ENCODE measurements at places on chromosomes 1 and 21.

DNA sequence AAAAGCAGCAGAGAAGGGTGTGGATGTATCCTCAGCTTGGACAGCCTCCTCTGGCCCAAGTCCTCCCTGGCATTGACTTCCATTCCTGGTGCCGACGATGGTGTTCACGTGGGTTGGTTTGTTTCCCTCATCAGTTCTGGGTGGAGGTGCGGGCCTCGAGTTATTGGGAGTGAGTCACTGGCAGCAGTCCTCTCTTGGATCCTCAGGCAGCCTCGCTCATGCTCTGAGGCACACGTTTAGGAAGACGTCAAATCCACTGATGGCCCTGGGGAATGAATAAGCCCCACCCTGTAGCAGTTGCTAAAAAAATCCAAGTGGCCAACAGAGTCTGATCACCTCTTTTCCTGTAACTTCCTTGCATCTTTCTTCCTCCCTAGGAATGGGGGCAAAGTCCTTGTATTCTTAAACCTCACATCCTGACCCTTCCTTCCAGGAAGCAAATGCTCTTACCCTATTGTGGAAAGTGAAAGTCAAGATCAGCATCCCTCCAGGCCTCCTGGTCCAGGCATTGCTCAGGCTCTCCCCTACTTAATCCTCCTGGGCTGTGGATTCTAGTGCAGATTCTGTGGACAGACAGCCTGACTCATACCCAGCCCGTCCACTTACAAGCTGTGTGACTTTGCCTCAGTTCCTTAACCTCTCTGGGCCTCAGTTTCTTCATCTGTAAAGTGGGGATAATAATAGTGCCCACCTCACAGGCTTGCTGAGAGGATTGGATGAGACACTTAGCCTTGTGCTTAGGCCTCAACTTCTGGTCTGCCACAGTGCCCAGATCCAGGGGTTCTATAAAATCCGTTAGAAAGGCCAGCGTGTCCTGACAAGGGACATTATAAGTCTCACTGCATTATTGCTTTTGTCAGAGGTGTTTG is 111.1 kb downstream of the TLR5 start:
- no peak for DNase-seq

DNA sequence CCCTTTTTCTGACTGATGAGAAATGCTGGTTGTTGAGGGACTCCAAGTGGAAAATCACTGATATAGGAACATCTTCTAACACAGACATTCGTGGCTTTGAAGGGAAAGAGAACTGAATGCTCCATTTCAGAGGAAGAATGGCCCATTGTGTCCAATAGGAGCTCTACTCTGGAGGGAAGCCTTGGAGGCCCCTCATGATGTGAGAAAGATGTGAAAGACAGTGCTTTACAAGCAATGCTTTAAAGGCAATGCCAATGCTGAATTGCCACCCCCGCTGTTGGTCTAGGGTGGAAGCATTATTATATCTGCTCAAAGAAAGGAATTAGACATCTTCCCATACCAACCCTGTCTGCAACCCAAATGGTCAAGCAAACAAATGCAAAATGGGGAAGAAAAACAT is 13.7 kb downstream of the NMNAT2 start:
- no peak for DNase-seq

DNA sequence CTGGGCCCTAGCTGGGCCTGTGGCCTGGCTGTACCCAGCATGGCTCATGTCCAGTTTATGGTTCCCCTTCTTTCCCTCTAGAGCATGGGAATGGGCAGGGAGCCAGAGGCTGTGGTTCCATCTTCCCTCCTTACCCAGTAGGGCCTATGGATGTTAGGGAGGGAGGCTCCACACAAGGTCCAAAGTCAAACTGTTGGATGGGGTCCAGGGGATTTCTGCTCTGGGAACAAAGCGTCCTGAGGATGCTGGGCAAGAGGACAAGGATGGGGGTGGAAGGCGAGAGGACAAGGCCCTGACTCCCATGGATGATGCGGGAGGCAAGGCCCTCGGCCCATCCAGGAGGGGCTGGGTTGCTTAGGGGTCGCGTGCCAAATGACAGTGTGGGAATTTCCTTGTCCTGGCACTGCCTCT is 17.3 kb downstream of the CSF1 start:
- DNase-seq = no peak

- no peak for DNase-seq
Measured at GRCh38 chr1:156291226-156292061, 4.0 kb downstream of the GLMP start.

DNA sequence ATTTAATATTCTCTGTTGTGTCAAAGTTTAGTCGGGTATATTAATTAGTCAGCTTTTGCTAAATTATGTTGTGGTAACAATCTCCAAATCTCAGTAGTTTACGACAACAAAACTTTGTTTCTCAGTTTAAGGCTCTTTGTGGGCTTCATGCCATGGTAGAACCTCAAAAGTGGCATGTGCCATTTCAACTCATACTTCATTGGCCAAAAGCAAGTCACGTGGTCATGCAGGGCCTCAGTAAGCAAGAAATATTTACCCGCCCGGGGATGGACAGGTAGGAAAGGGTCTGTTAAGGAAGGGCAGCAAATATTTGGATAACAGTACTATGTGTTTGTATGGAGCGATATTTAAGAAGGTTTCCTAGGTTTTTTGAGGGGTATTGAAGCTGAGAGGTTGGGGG is 38.6 kb downstream of the ITSN1 start:
- no peak for DNase-seq

GRCh38 chr1:67735806-67736627 is 51.0 kb downstream of the GADD45A start:
- peak; percentile 16 for DNase-seq

DNA sequence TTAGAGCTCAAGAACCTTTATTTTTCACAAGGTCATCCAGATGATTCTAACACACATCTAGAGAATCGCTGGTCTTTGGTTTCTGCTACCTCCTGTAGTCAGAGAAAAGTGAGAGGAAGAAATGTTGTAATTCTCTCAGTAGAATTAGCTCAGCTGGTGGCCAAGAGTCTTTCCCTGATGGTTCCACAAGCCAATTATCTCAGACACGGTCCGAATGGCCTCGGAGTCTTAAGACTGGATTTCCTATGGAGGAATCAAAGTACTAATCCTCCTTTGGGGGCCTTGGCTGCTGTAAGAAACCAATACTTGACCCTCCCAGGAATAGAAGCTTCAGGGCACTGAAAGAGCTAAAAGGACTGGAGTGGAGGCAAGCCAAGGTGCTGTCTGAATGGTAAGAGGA is 1.8 kb downstream of the TMEM81 start:
- no peak for DNase-seq

DNA sequence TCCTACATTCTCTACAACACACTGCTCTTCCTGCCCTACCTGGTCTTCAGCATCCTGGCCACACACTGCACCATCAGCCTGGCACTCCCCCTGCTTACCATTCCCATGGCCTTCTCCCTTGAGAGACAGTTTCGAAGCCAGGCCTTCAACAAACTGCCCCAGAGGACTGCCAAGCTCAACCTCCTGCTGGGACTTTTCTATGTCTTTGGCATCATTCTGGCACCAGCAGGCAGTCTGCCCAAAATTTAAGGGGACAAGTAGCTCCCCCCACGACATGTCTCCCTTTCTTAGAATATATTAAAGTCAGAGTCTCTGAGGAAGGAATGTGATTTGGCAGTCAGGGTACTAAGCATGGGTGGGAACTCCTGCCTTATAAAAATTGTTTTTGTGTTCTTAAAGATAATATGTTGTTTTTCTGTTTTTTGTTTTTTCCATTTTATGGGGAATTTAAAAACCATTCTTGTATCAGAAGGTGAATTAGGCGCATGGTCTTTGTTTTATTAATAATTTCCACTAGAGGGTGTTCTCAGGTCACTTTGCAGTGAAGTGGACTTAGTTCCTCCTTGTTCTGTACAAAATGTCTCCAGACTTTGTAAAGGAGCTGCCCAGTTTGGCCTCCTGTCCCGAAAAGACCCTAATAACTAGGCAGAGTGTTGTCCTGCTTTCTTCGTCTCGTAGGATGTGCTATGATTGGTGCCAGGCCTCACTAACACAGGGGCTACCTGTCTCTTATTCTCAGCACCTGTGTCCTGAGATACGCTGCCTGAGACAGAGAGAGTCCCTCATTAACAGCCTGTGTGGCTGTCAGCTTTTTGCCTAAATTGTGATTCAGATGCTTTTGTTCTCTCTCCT is 13.1 kb downstream of the UBIAD1 start:
- no peak for DNase-seq

- DNase-seq = peak; percentile 49
Measured at GRCh38 chr1:36161641-36162531, 5.9 kb downstream of the MAP7D1 start.

GRCh38 chr1:246226041-246226440 is 281.0 kb downstream of the SMYD3 start:
- DNase-seq = no peak

- no peak for DNase-seq
Measured at GRCh38 chr1:230820568-230820967, 47.8 kb downstream of the C1orf198 start.

- DNase-seq = no peak
Measured at GRCh38 chr1:183234660-183235476, 48.8 kb downstream of the LAMC2 start.

- DNase-seq = no peak
Measured at GRCh38 chr1:215282557-215282956, 200.0 kb downstream of the KCNK2 start.

DNA sequence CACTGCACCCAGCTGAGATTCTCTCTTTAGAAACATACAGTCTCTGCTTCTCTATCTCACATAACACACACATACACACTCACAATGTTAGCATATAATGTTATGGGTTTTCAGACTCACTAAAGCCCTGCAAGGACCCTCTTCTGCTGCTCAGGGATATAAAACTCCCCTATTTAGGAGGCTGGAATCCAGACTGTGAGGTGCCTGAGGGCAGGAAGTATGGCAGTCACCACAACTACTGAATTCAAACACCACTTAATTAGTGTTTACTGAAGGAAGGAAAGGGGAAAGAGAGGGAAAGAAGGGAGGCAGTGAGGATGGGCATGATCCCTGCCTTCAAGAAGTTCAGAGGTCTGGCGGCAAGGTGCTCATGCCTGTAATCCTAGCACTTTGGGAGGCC is 7.8 kb upstream of the CDK18 start:
- no peak for DNase-seq

GRCh38 chr1:214303141-214303930 is 22.4 kb downstream of the SMYD2 start:
- no peak for DNase-seq

DNA sequence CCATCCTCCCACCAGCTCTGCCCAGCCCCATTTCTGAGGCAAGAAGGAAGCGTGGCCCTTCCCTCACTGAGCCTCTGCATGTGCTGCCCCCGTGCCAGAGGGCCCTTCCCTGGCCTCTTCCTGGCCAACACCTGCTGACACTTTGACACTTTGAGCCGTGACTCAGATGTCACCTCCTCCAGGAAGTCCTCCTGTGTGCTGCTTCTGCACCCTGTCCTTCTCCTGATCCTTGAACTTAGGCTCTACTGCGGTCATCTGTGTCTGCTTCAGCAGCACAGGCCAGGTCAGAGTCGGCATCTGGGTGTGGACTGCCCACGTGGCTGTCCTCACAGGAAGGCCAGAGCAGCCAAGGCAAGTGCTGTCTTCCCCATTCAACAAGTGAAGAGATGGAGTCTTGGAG is 19.6 kb upstream of the EPHA8 start:
- DNase-seq = no peak

GRCh38 chr1:181255270-181255929 is 166.9 kb downstream of the IER5 start:
- no peak for DNase-seq

DNA sequence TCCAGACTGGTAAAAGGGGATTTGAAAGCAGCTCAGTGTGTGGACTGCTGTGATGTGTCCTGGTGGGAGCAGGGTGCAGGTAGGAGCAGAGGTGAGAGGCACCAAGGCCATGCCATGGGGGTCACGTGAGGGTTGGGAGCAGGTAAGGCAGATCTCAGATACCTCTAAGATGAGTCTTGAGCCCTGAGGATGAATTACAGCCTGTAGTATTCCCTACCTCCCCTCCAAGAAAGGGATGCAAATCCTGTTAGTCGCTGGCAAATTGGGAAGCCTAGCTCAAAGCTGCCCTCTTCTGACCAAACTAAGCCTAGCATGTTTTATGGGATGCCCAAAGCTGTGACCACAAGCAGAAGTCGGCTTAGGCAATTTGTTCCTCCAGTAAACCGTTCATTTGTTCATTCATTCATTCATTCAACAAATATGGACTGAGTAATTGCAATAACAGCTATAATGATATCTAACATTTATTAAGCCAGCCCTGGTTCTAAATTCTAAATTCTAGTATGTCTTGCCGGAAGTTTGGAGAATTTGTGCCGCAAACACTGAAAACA is 3.9 kb upstream of the NUAK2 start:
- peak; percentile 50 for DNase-seq

DNA sequence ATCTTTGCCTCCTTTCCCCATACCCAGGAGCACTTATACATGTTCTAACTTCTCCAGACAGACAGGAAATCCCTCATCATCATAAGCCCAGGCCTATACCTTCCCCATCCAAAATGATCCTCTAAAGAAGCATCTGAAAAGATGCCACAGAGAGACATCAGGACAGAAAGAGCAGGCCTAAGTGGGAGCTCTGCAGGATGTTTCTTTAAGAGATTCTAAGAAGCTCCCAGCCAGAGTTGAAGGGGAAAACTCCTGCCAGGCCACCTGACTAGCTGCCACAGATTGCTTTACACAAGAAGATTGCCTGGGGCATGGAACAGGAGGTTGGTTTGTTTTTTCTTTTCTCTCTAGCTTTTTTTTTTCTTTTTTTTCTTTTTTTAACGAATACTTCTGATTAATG is 275.8 kb downstream of the VAV3 start:
- no peak for DNase-seq

DNA sequence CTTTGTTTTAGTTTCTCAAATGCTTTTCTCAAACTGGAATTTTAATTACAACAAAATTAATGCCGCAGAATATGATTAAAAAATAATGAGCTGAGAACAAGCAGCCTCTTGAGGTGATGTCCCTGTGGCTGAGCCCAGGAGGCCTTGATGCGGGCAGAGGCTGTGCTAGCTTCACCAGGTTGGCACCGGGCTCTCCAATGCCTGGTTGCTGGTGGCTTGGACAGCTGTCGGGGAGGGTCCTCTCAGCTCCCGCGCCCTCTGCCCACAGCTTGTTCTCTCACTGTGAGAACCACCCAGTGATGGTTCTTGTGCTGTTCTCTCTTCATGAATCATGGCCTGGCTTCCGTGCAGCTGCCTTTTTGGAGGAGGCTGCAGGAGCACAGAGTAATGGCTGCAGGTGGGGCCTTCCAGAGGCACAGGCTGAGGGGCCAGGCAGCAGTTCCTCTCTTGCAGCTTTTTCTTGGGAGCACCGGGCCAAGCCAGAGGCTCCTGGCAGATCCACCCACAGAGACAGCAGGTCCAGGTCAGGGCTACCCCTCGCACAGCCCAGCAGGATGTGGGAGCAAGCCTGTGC is 156.3 kb downstream of the PCBP3 start:
- DNase-seq = no peak

- DNase-seq = no peak
Measured at GRCh38 chr1:212506666-212507065, 73.9 kb downstream of the NENF start.

- DNase-seq = no peak
Measured at GRCh38 chr1:162908780-162909179, 47.8 kb upstream of the CCDC190 start.

DNA sequence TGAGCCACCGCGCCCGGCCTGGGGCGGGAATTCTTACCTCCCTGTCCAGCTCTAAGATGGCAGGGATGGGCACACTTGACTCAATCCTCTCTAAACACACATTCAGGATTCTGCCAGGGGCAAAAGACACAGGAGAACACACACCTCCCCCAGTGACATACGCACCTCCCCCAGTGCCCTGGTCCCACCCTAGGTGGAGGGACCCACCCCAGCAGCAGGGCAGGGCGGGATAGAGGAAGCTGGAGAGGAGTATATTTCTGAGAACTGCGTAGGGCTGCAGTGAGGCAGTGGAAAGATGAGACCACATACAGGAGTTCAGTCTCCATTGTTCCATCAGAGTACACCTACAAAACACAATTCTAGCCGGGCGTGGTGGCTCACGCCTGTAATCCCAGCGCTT is 92.5 kb downstream of the SDCCAG8 start:
- DNase-seq = no peak

Data from activated CD8-positive, alpha-beta memory T cell treated with anti-CD3 and anti-CD28 coated beads, Interleukin-2, amount 50 U/mL, for 4 hours (primary cell).